ENCODE measurements at places on chromosomes 11 and 22.

GRCh38 chr22:47375621-47376321 is 613.3 kb downstream of the TBC1D22A start:
- no peak for DNase-seq

- no peak for DNase-seq
Measured at GRCh38 chr22:20532256-20532993, 25.0 kb downstream of the MED15 start.

GRCh38 chr11:129739339-129739738 is 76.3 kb upstream of the TMEM45B start:
- no peak for DNase-seq

GRCh38 chr11:97871816-97872215 is 1148.9 kb upstream of the CNTN5 start:
- DNase-seq, result no peak

- DNase-seq, result no peak
Measured at GRCh38 chr11:123434911-123435310, 4.8 kb downstream of the GRAMD1B start.

DNA sequence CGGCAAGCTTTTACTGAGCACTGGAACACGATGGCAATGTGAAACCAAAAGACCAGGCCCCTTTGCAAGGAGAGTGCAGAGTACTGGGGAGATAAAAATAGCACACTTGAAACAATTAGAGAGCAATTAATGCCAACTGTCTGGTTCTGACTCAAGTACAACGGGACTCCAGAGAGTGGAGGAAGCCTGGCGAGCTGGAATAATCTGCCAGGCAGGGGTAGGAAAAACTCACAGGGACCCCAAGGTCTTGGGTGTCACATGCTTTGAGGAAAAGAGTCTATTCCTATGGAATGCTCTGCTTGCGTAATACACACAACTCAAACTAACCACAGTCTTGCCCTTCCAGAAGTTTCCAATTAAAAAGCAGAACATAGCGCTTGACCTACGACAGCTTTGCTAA is 113.0 kb upstream of the CLMP start:
- DNase-seq, result peak; percentile 72

DNA sequence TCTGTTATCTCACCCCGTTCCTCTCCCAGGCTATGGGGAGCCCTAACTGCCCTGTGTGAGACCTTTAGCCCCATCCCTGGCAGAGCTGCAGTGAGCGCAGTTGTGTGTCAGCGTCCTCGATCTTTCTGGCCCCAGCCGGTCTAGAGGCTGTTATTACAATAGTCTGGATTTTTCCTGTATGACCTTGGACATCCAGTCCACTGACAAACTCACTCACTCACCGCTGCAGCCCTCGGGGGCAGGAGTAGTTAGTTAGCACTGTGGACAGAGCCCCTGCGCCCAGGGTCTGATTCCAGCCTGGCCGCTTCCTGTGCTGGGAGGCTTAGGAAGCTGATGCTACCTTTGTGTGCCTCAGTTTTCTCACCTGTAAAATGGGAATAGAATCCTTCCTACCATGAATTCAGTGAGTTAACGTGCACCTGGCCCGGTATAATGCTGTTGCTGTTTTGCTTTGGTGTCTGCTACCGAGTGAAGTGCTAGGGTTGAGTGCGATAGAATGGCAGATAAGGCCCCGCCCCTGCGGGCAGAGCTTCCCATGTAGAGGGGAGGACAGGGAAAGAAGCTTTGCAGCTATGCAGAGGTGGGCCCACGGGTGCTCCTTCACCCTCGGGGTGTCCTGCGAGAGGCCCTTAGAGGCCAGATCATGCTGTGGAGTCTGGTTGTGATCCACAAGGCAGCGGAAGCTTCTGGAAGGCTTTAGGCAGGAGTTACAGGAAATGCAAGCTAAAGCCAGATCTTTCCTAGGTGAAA is 3.0 kb downstream of the LRP5 start:
- DNase-seq, result no peak

- DNase-seq, result no peak
Measured at GRCh38 chr22:45524157-45524556, 21.5 kb downstream of the FBLN1 start.

DNA sequence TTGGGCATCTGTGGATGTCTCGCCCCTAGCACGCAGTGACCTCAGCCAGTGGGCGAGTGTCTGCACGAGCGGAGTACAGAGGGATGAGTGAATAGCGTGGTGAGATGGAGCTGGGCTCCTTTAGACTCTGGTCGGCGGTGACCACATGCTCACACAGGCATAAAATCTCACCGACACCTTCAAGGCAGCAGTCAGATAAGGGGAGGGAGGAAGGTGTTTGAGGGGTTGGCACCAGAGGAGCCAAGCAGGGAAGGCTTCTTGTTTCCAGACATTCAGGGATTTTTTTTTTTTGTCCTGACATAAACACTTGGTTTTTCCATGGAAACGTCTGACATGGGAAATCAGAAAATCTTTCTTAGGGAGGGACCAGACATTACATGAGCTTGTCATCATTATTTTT is 35.8 kb downstream of the GRIK4 start:
- DNase-seq, result no peak

GRCh38 chr22:46137218-46137766 is 13.0 kb upstream of the PPARA start:
- no peak for DNase-seq

DNA sequence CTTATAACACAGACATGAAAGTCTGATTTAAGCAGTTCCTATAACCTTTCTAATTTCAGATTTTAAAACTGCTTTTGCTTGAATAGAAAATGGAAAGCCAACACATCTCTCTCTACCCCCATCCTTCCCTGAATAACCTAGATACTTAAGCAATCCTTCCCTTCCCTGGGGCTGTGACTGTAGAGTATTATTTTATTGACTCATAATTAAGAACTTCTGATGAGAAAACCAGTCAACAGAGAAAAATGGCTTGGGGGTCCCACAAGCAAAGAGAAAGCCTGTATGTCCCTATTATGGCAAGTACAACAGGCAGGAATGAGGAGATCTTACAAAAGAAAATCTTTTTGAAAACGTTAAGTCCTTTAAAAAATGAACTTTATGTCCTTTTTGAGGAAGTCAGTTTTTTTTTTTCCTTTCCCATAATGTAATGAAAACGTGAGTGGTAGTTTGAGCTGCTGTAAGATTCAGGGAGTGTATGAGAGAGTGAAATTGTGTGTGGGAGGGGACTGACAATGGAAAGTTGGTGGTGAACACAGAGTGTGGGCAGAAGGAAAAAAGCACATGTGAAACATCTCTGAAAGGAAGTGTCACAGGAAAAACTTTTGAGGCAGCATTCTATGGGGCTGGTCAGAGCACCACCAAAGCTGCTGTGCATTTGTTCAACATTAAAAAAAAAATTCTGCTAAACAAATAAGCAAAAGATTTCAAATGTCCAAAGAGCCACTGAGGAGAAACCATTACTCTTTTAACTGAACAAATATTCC is 154.6 kb downstream of the MAML2 start:
- DNase-seq, result no peak

DNA sequence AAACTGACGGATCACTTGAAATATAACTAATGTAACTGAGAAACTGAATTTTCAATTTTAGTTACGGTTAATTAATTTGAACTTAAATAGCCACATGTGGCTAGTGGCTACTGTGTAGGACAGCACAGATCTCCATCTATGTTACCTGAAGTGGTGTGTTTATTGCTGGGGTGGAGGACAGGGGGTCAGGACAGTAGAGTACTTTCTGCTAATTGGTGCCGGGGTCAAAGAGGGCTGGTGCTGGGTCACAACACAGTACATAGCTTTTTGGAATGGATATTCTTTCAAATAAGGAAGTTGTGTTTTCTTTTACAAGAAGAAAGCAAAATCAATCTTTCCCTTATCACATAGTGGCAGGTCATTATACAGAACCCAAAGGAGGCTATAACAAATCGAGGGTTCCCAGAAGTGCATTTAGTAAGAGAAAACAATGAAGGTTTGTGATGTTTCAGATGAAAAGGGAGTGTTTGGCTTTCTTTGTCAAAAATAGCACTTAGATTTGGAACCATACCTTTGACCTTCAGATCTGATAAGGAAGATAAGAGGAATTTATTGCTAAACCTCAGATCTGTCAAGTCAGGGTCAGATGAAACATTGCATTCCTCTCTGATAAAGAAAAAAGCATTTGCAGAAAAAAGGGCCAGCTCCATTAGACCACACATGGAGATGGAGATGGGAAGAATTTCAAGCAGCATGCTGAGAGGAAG is 384.5 kb downstream of the AASDHPPT start:
- no peak for DNase-seq

DNA sequence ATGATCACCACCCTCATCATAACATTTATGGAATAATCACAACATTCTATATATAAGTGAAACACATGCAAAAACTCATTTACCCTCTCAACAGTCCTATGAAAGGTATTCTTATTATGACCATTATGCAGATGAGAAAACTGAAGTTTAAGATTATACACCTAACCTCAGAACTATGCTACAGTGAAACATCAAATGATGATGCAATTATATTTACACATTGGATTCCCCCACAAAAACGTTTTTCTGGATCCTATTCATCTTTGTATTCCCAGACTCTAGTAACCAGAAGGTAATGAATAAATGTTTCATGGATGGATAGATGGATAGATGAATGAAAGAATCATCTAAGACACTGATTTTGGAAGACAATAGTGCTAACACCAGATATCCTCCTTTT is 54.8 kb downstream of the TCP11L1 start:
- no peak for DNase-seq

DNA sequence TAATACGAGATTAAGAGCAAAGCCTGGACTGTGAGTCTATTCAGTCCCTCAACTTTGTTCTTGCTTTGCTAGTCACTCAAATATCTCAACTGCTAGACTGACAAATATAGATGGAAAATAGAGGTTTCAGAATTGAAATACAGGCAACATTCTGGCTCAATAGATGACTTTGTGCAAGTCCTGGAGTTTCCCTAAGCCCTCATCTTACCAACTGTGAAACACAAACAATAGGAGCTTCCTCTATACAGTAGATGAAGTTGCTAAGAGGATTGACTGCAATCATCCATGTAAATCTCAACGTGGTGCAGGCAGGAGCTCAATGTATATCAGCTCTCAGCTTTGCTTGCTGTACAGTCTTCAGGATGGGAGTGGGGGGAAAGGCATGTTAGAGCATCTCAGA is 6.2 kb upstream of the MPEG1 start:
- no peak for DNase-seq

- no peak for DNase-seq
Measured at GRCh38 chr11:15072551-15073143, 746 bp upstream of the CALCB start.

DNA sequence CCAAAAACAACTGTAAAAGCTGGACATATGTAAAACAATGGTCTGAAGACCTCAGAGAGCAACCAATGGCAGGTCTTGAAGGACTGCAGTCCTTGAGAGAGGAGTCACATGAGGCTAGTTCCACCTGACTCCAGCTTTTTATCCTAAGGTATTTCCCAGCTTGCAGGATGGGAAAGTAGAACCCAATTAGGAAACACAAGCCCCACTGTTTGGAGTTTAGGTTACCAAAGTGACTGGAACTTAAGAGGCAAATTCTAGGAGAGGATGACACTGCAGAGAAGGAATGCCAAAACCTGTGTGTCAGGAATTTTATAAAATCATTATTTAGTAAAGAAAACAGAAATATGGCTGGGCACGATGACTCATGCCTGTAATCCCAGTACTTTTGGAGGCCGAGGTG is 18.4 kb downstream of the OR2AT4 start:
- DNase-seq, result no peak

GRCh38 chr11:73330569-73331093 is 22.6 kb downstream of the ARHGEF17 start:
- no peak for DNase-seq

DNA sequence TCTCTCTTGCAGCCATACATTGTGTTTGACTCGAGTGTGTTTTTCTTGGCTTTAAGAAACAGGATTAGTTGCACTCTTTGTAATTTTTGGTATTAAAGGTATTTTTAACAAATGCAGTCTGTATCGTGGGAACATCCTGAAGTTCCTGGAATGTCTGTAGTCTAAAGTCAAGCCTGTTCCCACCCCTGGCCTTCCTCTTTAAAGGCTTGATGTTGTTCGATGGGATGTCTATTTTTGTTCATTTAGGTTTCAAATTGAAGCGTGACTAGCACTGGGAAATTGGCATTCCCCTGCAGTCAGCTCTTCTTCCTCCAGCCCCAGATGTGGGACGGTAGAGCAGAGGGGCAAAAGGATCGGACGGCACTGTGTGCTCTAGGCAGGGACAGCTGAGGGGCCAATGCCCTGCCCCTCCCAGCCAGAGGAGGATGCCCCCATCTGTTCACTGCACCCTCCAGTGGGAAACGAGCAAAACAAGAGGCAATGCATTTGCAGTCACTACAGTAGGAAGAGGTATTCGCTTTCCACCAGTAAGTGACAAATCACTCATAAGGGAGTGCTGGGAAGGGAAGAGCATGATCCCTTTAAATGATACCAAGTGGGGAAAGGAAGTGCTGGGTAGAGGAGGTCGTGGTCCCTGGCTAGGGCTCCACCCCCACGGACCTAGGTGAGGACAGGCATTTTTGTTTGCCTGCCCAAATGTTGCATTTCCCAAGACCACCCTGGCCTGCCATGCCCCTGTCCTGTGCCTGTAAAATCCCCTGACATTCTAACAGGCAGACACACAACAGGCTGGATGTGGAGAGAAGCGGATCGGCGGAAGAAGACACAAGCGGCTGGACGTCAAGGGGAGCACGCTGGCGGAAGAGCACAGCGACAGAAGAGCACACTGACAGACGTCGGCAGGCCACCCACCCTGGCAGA is 47.4 kb upstream of the SEPTIN5 start:
- DNase-seq, result no peak

DNA sequence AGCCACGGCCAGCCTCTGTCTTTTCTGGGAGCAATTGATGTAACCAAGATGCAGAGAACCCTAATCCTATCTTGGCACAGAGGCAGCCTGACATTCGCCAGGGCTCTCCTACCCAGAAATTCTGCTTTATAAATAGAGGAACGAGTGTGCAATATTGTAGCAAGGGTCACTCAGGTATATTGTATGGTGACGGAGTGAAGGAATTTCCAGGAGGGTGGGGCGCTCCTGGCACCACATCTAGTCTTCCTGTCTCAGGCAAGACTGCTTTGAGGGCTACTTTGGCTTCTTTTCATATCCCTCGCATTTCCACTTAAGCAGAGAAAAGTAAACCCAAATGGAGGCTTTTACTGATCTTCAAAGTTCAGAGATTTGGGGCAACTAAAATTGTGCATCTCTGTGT is 114.4 kb downstream of the BARX2 start:
- DNase-seq, result no peak

DNA sequence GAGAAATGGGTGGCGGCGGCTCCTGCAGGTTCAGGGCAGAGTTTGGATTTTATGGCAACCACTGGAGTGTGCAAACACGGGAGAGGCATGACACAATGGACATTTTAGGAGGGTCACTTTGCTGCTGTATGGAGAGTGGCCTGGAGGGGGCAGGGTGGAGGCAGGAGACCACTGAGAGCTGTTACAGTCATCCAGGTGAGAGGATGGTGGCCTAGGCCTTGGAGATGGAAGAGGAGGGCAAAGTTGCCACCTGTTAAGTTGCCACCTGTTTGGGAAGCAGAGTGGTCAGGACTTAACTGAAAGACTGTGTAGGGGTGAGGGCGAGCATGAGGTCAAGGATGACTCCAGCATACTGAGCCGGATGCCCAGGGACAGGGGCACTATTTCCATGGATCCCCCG is 2.3 kb upstream of the RAD9A start:
- no peak for DNase-seq
